ENCODE measurements at places on chromosomes 1 and 21.

- no peak for DNase-seq
Observed at GRCh38 chr1:207312604-207312920, 8.9 kb upstream of the CD55 start.

GRCh38 chr1:205358579-205358978, 1.9 kb upstream of the KLHDC8A start:
- no peak for DNase-seq

DNA sequence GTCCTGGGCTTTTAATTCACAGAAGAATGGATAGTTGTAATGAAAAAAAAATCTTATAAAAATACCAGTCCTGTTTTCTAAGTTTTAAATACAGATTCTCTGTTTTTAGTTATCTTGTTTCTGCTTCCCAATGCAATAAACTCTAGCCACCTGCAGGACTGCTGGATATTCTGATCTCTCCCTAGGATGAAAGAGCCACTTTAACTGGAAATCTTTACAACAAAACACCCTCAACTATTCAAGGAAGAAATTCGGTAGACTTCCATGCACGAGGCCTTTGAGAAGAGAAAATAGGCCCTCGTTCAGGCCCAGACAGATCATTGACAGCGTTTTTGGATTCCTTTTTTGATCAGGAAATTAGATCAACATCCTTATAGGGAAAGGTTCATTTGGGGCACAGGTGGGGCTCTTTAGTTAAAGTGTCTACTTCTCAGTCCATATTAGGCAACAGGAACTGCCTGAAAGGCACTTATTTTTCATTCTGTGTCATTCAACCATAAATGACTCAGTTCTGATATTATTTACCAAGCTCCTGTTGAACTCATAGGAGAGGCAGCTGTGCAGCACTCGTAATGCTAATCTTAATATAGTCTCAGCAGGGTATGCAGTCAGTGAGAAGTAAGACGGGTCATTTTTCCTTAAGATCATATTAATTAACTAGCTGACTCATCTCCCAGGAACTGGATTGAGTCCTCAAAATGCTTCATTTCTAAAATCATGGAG, 71.1 kb upstream of the ERRFI1 start:
- DNase-seq, result peak; percentile 50

- DNase-seq, result no peak
Observed at GRCh38 chr1:231170875-231171274, 9.0 kb downstream of the TRIM67 start.

DNA sequence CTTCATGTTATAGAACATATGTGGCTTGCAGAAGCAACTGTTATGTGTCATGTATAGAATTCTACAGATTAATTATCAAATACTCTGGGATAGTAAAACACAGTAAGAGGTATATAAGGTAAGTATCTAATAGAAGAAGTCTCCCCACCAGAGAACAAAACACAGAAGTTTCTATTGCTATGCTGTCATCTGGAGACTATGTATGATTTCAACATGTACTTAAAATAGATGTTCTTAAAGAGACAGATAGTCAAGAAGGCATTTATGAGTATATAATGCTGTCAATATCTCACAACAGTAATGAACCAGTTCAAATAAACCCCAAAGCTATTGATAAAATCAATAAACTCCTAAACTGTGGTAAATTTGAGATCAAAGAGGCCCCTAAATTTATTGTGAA, 8.1 kb upstream of the ADCY10 start:
- no peak for DNase-seq

GRCh38 chr1:187985145-187985896, 1156.6 kb downstream of the PLA2G4A start:
- no peak for DNase-seq

- no peak for DNase-seq
Observed at GRCh38 chr1:34380526-34381124, 203.9 kb downstream of the C1orf94 start.

DNA sequence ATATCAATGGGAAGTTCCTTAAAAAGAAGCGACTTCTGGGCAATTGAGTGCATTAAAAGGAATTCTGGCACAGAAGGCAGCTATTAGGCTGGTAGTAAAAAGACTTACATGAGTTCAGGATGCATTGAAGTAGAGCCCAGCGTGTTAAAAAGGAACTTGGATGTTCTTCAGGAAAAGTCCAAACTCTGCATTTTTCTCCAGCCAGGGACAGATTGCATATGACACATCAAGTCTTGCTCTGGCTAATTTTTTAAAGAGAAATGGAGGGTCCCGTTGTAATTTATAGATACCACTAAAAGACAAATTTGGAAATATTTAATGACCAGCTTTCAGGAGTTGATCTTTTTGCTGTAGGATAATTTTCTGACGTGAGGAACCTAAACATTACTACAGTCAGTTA, 1.2 kb downstream of the TPRG1L start:
- no peak for DNase-seq

DNA sequence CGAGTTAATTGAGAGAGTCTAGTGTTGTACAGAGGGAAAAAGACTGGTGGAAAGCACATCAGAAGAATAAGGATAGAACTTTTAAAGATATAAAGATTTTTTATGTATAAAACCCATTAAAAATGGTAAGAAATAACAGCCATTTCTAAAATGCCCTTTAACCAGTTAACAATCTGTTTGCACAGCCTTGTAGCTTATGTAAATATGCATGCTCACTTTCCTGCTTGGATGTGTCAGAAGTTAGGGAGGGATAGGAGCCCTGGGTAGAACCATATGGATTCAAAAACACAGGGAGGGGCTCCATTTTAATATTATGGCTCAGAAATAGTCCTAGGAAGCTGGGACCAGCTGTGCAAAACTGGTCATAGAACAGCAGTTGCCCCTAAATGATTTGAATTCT, 4.5 kb upstream of the EDEM3 start:
- DNase-seq, result no peak

DNA sequence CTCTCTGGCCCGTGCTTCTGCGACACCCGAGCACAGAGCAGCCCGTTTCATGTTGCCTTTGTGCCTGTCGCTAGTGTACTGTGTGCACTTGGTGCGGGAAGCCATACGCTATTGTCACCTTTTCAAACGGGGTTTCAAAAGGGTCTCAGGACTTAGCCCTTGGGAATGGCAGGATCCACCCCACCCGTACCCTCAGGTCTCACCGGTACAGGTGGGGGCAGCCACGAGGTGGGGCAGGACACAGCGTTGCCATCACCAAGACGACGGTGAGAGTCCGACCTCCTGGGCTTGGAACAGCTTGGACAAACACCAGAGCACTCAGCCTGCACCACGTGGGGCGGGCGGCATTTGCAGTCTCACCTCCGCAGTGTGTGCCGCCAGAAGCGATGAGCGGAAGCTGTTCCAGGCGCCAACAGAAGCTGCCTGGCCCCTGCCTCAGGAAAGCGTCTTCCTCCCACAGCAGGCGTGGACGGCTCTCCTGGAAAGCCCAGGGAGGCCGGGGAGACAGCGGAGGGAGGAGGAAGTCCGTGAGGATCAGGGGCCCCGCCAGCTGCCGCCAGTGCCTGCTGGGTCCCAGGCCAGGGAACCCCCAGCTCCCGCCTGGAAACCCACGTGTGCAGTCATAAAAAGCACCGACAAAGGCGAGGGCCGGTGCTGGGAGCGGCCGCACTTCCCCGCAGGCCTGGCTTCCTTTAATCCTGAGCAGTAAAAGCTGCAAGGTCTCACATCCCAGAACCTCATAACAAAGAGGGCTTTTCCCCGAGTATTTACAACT, 131.3 kb upstream of the ARHGEF16 start:
- DNase-seq, result no peak

- DNase-seq, result no peak
Observed at GRCh38 chr1:192810253-192810880, 1.5 kb downstream of the RGS2 start.

DNA sequence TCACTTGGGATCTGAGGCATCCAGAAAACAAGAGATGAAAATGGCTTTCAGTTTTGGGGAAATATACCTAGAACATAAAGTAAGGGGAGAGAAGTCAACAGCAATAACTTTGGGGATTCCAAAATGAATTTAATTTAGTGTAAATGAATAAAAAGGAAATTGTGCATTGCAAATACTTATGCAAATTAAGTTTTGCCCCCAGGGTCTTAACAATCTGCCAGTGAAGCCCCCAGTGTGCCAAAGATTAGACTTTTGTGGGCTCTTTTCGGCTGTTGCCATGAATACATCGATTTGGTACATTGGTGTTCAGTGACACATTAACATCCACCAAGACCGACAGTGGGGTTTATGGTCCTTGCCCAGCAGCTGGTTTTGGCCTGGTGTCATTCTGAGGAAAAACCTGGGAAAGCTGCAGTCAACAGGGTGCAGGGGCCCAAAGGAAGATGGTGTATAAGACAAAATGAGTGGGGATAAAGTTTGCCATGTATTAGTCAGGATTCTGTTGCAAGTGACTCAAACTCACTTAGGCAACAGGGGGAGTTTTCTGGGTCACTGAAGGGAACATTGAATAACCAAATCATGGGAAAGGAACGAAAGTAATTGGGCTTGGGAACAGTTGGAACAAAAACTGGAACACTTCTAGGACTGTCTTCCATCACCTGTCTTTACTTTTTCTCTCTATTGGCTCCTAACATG, 30.2 kb upstream of the IGSF3 start:
- DNase-seq, result no peak

GRCh38 chr1:117188170-117188815, 22.4 kb downstream of the VTCN1 start:
- no peak for DNase-seq

DNA sequence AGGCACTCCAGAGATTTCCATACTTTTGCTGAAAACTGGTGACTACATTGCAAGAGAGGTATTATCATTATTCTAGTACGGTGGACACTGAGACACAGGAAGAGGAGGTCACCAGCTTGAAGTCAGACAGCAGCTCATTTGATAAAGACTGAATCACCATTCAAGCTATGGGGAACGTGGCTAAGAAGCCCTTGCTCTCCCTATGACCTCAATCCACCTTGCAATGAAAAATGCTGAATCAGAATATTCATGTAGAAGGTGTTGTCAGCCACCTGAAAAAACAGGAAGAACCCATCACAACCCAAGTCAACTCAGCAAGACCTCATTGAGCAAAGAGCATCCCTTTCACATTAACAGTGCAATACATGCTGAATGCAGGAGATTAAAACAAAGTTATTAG, 59.0 kb upstream of the FGGY start:
- no peak for DNase-seq

DNA sequence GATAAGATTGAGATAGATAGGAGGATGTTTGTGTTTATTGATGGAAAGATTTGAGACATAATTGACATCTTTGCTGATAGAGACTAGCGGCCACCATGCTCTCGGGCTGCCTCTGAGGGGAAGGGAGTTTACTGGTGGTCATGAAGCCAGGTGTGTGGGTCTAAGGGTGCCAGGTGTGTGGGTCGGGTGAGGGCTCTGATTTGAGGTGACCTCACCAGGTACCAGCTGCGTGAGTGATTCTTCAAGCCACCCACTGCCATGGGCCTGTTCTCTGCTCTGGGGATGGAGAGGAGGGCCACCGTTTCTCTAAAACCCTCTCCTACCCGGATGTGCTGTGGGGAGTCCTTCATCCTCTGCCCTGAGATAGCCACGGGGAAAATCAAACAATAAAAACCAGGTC, 3.2 kb downstream of the UBASH3A start:
- DNase-seq, result peak; percentile 46
